CD4-positive, alpha-beta memory T cell (primary cell): ENCODE measurements at places on chromosomes 1 and 21. TPM values are rescaled to one million over a fixed set of nuclear protein-coding genes. Genes with fewer than 3 reads are reported as not detected.

Gene TNNI3K
- not detected for total RNA-seq

Gene RUNX3
- total RNA-seq: 105 TPM

Gene TMCO1
- 63.7 TPM for total RNA-seq

Gene GJA4
- not detected for total RNA-seq

GRCh38 chr1:22714455-22714854, 3.8 kb downstream of the EPHB2 start:
- H3K4me3 ChIP-seq: no peak overlapping the region
- H3K27ac ChIP-seq: no peak overlapping the region
- H3K4me1 ChIP-seq: peaks cover 9% of the 10 kb centered on the region
- no peaks in the 10 kb centered on the region for H3K36me3 ChIP-seq
- H3K27me3 ChIP-seq: peaks cover 21% of the 10 kb centered on the region
- no peak for DNase-seq

DNA sequence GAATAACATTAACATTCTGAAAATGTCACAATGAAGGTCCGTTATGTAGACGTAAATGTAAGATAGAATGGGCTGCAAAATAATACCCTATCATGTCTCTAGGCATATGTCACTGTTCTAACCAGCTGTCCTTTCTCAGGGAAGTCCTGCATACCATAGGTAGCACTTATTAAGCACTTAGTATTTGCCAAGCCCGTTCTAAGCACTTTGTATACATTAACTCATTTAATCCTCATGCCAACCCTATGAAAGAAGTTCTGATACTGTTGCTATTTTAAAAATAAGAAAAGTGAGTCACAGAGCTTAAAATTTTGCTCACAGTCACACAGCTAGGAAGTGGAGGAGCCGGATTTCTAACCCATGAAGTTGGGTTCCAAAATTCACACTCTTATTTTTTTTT, 15.7 kb downstream of the GAS5 start:
- no peaks in the 10 kb centered on the region for H3K27me3 ChIP-seq
- H3K27ac ChIP-seq: no peak overlapping the region
- peaks cover 13% of the 10 kb centered on the region for H3K36me3 ChIP-seq
- DNase-seq: no peak

DNA sequence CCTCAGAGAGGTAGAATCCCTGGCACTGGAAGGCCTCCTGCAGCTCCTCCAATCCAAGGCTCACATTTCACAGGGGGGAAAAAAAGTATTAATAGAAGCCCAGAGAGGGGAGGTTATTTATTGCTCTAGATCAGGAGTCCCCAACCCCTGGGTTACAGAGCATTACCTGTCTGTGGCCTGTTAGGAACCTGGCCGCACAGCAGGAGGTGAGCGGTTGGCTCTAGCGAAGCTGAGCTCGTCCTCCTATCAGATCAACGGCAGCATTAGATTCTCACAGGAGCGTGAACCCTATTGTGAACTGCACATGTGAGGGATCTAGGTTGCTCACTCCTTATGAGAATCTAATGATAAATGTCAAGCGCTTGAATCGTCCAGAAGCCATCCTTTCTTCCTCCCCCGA, 46.8 kb upstream of the RCC2 start:
- no peak overlapping the region for H3K4me3 ChIP-seq
- no peak overlapping the region for H3K27ac ChIP-seq
- no peaks in the 10 kb centered on the region for H3K4me1 ChIP-seq
- DNase-seq: no peak

DNA sequence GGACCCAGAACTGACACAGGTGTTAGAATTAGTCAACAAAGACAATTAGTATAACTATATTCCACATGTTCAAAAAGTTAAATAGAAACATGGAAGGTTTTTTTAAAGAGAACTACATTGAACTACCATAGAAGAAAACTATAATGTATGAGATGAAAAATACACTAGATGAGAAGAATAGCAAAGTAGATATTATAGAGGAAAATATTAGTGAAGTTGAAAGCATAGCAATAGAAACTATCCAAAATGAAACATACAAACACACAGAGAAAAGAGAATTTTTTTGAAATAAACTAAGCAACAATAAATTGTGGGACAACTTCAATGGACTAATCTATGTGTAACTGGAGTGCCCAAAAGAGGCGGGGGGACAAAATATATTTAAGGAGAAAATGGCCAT, 8.0 kb upstream of the HEATR1 start:
- DNase-seq: no peak
- H3K27ac ChIP-seq: no peak overlapping the region
- no peaks in the 10 kb centered on the region for H3K4me1 ChIP-seq
- peaks cover 4% of the 10 kb centered on the region for H3K27me3 ChIP-seq
- no peaks in the 10 kb centered on the region for H3K36me3 ChIP-seq

GRCh38 chr1:218473522-218473921, 128.4 kb downstream of the TGFB2 start:
- H3K4me3 ChIP-seq: no peak overlapping the region
- no peaks in the 10 kb centered on the region for H3K36me3 ChIP-seq
- DNase-seq: no peak
- no peaks in the 10 kb centered on the region for H3K27me3 ChIP-seq
- H3K4me1 ChIP-seq: no peaks in the 10 kb centered on the region

DNA sequence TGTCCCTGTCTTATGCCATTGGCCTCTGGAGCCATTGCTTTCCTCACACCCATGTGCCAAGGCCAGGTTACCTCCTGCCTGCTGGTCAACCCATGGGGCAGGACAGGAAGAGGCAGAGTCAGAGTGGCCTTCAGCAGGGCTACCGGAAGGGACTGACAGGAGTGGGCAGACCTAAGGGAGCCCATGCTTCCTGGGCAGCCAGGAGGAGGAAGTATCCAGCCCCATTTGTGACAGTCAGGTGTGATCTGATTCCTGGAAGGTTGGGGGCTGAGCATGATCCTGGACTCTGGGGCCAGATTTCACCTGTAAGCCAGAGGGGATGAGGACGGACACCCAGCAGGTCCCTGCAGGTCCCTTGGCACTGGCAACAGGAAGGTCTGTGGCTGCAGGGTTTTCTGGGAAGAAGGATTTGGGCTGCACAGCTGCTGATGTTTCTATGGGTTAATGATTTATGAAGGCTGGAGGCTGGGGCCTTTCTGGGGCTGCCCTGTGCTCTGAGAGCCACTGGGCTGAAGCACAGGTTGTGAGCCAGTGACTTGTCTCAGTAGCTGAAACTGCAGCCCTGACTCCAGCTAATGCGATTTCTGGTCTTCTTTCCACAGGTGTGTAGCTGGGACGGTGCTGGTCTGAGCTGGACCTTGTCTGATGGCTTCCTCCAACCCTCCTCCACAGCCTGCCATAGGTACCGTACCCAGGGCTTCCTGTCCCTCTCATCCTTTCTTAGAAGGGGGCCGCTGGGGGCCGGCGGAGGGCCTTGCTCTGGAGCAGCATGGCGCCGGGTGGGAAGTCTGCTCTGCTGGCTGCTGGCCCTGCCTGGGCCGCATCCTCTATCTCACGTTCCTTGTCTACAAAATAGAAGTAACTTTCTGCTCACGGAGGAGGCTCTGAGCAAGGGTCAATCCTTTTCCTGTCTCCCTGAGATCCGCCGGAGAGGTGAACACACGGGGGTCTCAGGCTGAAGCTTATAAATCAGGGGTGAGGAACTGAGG, 40.7 kb downstream of the ARHGEF10L start:
- H3K4me1 ChIP-seq: no peaks in the 10 kb centered on the region
- no peak for DNase-seq
- H3K36me3 ChIP-seq: no peaks in the 10 kb centered on the region
- H3K4me3 ChIP-seq: no peak overlapping the region
- no peaks in the 10 kb centered on the region for H3K27me3 ChIP-seq

DNA sequence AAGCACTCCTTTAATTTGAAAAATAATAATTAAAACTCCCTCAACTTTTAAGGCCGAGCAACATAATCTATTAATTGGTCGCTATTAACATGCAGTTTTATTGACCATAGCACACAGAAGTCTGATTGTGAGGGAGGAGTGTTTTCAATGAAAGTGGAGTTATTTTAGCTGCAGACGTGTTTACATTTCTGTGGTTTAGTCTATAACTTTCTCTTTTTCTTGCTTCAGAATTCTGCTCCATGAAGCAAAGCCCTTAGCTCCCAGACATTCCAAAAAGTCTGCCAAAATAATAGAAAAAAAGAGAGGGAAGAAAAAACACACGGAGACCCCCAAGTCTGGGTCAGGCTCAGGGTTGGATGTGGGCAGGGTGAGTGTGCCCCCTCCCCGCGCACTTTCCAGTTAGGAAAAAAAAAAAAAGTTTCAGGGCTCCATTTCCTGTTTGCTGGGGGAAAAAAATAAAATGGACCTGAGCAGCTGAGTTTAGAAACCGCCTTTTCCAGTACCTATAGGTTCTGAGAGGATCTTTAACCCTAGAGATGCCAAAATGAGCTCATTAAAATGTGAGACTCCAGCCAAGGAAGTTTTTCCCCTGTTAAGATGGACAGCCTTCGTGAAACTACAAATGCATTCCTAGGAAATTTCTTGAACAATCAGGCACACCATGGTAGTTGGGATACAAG, 143.7 kb upstream of the ETS2 start:
- no peak overlapping the region for H3K27ac ChIP-seq
- H3K4me1 ChIP-seq: no peaks in the 10 kb centered on the region
- no peaks in the 10 kb centered on the region for H3K36me3 ChIP-seq
- no peaks in the 10 kb centered on the region for H3K27me3 ChIP-seq
- no peak overlapping the region for H3K4me3 ChIP-seq
- no peak for DNase-seq

DNA sequence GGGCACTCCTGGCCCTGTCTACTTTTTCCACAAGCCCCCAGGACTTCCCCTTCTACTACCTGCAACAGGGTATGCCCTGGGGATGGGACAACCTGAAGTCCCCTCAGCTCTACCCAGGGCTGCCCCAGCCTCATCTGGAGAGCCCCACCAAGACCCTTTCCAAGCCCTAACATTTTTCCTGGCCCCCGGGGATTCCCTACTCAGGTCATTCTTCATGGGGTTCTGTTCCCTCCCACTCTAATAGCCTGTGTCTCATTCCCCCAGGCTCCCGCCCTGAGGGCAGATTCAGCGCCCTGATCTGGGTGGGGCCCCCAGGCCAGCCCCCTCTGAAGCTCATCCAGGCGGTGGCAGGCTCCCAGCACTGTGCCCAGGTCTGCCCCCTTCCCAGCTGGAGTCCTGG, 9.6 kb downstream of the EXTL1 start:
- no peaks in the 10 kb centered on the region for H3K36me3 ChIP-seq
- no peak overlapping the region for H3K4me3 ChIP-seq
- peaks cover 13% of the 10 kb centered on the region for H3K4me1 ChIP-seq
- DNase-seq: no peak

DNA sequence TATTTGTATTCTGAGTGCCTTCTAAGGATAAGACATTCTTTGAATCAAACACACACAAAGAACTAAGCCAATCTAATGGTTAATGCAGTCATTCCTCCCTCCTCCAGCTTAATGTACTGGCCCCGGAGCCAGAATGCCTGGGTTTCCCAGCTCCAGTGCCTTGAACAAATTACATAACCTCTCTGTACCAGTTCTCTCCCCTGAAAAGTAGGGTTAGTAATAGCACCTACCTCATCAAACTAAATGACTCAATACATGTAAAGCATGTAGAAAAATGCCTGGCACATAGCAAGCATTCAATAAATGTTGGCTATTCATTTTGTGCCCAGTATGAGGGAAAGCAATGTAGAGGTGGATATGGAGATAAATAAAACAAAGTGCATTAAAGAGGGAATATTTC, 14.0 kb downstream of the C1orf52 start:
- H3K4me1 ChIP-seq: peaks cover 7% of the 10 kb centered on the region
- no peaks in the 10 kb centered on the region for H3K36me3 ChIP-seq
- H3K27ac ChIP-seq: no peak overlapping the region
- H3K4me3 ChIP-seq: no peak overlapping the region

DNA sequence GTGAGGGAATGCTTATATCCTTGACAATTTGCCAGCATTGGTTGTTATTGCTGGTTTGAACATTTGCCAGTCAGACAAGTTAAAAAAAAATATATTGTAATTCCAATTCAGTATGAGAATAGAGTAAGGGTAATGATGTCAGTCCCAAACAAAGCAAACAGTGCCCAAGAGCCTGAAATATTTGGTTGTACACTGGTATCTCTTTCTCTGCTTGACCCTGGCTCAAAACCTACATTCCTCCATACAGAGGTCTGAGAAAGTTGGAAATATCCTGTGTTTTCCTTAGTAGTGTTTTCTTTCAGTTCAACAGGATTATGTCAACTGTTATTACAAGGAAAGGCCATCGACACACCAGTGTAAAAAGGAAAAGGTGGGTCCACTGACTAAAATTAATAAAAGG, 145.6 kb downstream of the MRPL39 start:
- H3K36me3 ChIP-seq: no peaks in the 10 kb centered on the region
- no peak for DNase-seq
- no peak overlapping the region for H3K4me3 ChIP-seq
- H3K27ac ChIP-seq: no peak overlapping the region
- no peaks in the 10 kb centered on the region for H3K27me3 ChIP-seq
- H3K4me1 ChIP-seq: peaks cover 22% of the 10 kb centered on the region

- H3K4me3 ChIP-seq: no peak overlapping the region
- H3K4me1 ChIP-seq: peaks cover 45% of the 10 kb centered on the region
- H3K27me3 ChIP-seq: peaks cover 77% of the 10 kb centered on the region
- no peak overlapping the region for H3K27ac ChIP-seq
- no peak for DNase-seq
These were observed 5.6 kb downstream of the LHX4 start for GRCh38 chr1:180235502-180236239.

- no peak overlapping the region for H3K27ac ChIP-seq
- no peak for DNase-seq
- no peak overlapping the region for H3K4me3 ChIP-seq
- no peaks in the 10 kb centered on the region for H3K4me1 ChIP-seq
These were observed 731.4 kb downstream of the KCNT2 start for GRCh38 chr1:195876792-195877191.
